Hematopoietic multipotent progenitor cell treated with erythropoietin and hydrocortisone succinate and interleukin-3 and kit ligand, for 8 days (in vitro differentiated cells): ENCODE measurements at places on chromosomes 7 and 10.

GRCh38 chr7:10888861-10889260 is 84.8 kb upstream of the PHF14 start:
- no peak for DNase-seq

DNA sequence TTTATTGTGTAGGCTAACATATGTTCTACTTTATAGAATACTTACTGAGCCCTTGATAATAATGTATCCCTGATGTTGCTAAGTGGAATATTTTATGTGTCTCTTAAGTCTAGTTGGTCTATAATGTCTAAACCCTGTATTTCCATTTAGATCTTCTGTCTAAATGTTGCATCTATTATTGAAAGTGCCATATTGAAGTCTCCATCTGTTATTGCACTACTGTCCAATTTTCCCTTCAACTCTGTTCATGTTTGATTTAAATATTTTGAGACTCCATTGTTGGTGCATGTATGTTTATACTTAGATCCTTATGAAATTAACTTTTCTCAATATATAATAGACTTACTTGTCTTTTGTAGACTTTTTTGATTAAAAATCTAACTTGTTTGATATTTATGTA is 924.5 kb upstream of the KCND2 start:
- DNase-seq: no peak

GRCh38 chr10:62050893-62051433 is 149.5 kb downstream of the ARID5B start:
- no peak for DNase-seq

DNA sequence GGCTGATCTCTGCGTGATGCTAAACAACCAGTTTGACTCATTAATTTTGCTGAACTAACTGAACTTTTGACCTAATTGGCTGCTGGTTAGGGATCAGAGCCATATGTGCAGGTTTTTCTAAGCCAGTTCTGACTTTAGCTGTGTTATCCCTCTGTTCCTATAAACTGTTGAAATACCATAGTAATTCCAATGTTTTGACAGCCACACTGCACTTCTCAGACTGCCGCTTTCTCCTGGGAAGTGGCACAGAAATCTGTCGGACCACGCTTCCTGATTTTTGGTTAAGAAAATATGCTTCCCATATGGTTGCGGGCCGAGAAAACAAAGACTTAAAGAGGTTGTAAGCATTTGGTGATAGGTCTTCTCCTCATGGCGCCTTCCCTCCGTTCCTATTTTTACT is 42.3 kb downstream of the TBXAS1 start:
- no peak for DNase-seq

DNA sequence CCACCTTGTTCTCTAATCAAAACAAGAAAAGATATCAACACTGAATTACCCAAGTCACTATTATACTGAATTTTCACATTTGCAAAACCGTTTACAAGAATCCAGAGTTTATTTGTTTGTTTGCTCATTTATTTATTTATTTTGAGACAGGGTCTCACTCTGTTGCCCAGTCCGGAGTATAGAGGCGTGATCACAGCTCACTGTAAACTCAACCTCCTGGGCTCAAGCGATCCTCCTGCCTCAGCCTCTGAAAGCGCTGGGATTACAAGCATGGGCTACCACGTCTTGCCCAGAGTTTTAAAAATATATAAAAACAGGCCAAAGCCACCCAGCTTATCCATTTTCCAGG is 8.5 kb downstream of the CREB3L2 start:
- no peak for DNase-seq

- no peak for DNase-seq
These were observed 226.2 kb upstream of the IMMP2L start for GRCh38 chr7:111788286-111789047.

DNA sequence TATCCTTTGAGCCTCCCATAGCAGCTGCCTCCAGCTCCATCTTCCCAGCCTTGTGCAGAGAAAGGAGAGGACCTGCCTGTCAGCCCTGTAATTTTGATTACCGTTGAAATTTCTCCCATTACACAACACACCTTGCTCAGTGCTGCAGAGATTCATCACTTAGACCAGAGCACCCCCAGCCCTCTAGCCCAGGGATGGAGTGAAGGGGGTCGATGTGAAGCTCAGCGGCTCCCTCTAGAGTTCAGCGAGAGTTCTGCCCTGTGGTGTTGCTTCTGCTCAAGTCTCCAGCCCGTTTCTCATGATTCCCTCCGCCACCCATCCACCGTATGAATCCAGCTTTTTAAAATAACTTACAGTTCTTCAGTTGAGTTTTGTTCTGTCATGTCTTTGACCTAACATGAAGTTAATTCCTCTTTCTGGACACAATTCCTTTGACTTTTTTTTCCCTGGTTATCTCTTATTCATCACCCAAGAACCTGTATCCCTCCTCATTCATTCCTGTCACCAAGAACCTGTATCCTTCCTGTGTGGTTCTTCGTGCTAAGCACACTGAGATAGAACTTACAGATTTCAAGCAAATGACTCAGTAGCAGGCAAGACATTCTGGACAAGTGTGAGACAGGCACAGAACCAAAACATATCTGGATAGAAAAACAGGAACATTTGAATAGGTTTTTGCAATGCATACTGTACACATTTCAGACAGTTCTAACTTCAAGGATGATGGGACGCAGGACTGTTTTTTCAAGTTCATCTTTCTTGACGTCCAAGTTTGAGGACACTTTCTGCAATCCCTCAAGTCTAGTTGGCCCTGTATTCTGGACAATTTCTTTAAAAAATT is 35.0 kb upstream of the ZNF32 start:
- DNase-seq: peak; percentile 20

- no peak for DNase-seq
These were observed 184.5 kb upstream of the CXCL12 start for GRCh38 chr10:44569193-44570091.

DNA sequence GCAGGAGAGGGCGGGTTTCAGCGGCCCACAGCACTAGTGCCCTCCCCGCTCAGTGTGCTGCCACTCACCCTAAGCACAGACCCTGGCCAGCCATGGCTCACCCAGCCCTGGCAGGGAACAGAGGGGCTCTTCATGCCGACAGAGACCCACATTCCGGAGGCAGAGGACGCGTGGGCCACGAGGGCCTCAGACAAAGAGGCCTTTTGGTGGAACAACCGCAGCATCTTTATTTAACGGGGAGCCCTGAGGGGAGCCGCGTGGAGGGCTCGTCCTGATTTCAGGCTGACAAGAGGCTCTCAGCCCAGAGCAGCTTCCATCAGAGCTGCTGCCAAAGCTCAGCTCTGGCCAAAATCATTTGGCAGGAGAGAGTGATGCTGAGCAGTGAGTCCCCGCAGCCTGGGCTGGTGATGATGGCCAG is 127.8 kb downstream of the SH3PXD2A start:
- no peak for DNase-seq

- peak; percentile 90 for DNase-seq
These were observed 186.2 kb downstream of the ELFN1 start for GRCh38 chr7:1856161-1856887.

GRCh38 chr7:116224492-116225098 is 14.3 kb downstream of the TES start:
- DNase-seq: no peak

GRCh38 chr10:110609605-110610004 is 34.5 kb upstream of the RBM20 start:
- DNase-seq: peak; percentile 37

- DNase-seq: no peak
These were observed 39.0 kb upstream of the SLIT1 start for GRCh38 chr10:97224483-97225435.

GRCh38 chr7:142468871-142469665 is 211.2 kb upstream of the PRSS58 start:
- DNase-seq: no peak

GRCh38 chr7:135759532-135759931 is 10.9 kb upstream of the FAM180A start:
- no peak for DNase-seq

GRCh38 chr7:130490888-130491804 is 739 bp upstream of the MEST start:
- peak; percentile 32 for DNase-seq

DNA sequence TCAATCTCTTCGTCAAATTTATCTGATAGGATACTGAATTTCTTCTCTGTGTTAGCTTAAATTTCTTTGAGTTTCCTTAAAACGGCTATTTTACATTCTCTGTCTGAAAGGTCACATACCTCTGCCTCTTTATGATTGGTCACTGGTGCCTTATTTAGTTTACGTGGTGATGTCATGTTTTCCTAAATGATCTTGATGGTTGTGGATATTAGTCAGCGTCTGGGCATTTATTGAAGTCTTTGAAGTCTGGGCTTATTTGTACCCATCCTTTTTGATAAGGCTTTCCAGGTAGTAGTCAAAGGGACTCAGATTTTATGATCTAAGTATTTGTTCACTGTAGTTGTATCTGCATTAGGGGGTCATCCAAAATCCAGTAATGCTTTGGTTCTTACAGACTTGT is 1407.5 kb upstream of the LRRTM3 start:
- DNase-seq: no peak

DNA sequence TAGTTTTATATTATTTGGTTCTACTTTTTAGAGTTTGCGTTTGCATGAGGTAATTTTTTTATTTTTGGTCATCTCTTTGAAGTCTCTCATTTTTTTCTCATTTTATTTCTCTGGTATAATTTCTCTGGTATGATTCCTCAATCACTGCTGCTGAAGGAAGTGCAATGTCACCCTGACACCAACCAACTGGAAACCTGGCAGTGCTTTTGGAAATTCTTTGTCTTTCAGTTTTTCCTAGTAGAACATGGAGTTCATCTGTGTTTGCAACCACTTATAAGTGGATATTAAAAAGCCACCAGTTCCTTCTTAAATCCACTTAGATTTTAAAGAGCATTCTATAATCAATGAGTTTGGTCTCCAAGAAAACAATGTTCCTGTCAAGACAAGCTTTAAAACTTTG is 291.8 kb downstream of the PRKG1 start:
- DNase-seq: no peak

DNA sequence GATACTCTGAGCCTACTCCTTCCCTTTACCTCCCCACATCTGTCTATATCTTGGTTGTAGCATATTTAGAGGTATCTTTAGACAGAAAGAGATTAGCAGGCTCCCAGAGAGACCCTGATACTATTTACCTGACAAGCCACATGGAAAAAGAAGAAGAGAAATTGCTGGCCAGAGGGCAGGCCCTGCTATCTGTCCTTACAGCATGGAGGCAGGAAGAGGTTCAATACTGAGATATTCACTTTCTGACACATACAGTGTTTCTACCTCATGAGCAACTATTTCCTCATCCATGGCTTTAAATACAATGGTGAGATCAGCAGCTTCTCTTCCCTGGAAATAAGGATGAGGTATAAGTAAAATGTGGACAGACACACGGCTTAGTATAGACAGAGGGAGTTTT is 33.9 kb upstream of the TSPAN13 start:
- DNase-seq: peak; percentile 14

GRCh38 chr7:156096771-156097538 is 284.7 kb upstream of the SHH start:
- no peak for DNase-seq

DNA sequence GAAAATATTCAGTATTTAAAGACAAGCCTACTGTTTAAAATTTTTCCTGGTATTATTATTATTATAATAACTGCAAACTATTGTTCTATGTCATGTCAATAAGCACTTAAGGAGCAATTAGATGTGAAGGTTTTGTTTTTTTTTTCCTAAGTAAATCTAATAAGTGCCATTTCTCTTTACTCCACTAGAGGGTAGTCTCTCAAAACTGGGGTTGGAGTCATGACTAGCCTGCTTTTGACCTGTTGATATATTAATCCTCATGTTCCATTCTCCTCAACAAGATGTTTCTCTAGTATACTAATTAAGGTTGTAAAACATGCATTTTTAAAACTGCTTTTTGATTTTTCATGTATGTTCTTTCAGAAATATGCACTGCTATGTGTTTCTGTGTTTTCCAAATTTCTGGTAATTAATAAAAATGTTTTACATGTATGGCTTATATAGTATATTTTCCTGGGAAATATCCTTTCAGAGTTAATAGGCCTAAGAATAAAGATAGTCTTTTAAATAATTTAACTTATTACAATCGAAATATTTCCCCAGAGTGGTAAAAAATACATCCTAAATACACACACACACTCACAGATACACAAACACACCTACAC is 1.0 kb upstream of the LRRN3 start:
- DNase-seq: peak; percentile 63

DNA sequence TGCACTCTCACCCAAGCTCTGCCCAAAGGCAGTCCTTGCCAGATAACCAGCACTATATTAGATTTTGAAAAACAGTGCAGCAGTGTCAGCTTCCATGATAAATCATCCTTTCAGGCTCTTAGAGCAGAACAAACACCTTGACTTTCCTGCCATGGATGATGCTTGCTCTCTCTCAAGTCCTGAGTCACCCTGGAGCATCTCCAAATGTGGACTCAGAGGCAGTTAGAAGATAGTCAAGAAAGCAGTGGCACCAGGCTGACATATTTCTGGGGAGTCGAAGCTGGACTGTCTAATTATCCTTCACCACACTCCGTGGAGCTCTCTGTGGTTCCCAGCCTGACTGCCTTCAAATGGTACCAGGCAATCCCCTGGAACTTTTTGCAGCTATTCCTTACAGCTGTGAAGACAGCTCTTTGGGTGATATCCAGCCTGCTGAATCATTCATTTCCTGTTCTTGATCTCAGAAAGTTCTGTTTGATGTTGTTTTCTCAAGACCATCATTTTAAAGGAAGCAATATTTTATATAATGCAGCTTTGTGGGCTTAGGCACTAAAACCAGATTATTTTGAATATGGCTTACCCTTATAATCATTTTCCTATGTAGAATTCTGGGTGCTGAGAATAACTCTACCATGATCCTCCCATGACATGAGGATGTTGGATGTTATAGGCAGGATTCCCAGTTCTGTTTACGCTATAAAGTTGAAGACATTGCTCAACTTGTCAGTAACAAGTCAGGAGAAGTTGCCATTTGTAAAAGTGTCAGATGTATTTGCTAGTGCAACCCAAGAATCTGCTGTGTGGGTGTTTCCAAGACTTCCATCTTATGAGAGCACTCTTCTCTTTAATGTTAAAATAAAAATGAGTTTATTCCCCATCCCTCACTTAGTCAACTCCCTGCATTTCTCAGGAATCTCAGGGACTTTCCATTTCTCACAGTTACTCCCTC is 233.8 kb downstream of the C7orf25 start:
- DNase-seq: no peak

DNA sequence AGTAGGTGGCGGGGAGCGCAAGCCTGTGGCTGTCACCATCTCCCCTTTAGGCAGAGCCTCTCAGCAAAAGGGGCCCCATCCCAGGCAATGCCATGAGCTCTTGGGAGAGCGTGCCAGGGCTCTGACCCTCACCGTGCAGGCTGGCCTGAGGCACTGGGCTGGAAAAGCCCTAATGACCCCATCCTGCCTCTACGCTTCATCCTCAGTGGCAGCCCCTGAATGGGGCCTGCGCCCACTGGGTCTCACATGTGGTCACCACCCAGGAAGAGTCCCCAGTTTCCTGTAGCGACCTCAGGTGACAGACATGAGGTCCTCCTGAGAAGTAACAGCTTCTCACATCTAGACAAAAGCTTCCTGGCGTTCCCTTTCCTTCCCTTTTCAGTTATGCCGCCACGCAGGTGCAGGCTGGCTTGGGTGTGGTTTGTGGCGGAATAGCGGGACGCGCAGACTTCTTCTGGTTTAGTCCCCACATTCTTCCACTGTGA is 59.2 kb downstream of the CLEC2L start:
- DNase-seq: no peak
